Adrenal gland (tissue), 19 donors: ENCODE measurements at places on chromosomes 13 and 19.

DNA sequence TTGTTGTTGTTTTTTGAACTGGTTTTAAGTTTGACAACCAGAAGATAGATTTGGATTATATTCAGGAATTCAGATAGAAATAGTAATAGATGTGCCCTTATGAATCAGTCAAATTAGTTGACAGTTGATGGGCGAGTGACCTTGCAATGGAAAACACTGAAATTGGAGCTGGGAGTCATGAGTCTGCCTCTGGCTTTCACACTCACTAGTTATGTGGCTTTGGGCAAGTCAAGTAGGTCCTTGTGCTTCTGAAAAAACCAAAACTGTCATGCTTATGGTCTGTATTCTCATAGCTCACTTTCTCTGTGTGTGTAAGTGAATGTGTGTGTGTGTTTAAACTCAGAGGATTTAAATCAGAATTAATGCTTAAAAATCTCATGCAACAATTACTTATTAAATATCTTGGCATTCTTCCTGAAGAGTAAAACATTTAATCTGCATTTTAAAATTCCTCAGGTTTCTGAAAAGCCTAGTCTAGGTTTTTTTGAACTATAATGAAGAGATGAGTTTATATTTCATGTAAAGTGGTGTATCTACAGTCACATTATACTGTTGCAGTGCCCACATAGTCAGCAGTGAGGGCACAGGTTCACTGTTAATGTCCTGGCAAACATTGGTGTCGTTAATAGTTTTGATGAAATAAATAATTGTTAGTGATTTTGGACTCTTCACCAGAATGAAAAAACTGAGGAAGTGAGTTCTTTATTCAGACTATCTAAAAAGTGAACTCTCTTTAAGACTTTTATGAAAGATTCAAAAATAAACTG is 32.5 kb downstream of the UCHL3 start:
- DNase-seq, result peak; percentile 16

- DNase-seq, result no peak
Observed at GRCh38 chr19:8511573-8512101, 2.3 kb downstream of the ZNF414 start.

- DNase-seq, result peak; percentile 76
Observed at GRCh38 chr19:18519962-18520847, 1.7 kb downstream of the ELL start.

DNA sequence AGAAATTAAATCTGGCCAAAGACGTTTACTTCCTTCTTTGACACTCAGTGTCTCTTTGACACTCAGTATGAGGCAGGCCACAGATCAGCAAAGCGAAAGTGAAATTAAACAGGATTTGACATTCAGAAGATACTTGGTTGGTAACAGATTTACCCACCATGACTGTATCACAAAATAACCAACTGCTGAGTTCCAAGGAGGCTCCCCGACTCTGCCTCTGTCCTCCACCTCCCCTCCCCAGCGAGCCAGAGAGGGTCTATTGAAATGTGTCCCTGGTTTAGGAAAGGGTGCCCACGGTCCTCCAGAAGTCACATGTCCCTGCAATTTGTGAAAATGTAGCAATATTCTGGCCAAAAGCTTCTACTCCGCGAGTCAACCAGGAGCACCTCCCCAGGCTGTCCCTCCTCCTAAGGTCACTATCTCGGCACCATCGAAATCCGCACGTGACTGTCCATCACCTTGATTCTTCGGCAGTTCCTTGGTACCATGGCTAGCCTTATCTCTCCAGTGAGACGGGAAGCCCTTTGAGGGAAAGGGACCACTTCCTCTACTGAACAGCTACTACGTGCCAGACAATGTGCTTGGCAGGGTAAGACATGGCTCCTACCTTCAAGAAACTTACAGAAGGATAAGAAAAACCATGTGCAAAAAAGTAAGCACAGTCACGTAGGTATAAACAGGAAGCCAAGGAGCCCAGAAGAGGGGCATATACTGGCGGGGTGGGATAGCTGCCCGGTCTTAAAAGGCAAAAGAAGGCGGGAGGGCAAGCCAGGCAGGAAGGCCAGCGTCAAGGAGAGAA is 1.5 kb downstream of the N4BP2L1 start:
- DNase-seq, result peak; percentile 18

- no peak for DNase-seq
Observed at GRCh38 chr13:79126706-79127105, 279.3 kb downstream of the RBM26 start.

GRCh38 chr13:73967397-73968165 is 166.6 kb downstream of the KLF12 start:
- no peak for DNase-seq

GRCh38 chr13:47420020-47420419 is 523.2 kb upstream of the HTR2A start:
- DNase-seq, result no peak

- DNase-seq, result peak; percentile 76
Observed at GRCh38 chr19:13797870-13798269, 2.6 kb downstream of the ZSWIM4 start.

DNA sequence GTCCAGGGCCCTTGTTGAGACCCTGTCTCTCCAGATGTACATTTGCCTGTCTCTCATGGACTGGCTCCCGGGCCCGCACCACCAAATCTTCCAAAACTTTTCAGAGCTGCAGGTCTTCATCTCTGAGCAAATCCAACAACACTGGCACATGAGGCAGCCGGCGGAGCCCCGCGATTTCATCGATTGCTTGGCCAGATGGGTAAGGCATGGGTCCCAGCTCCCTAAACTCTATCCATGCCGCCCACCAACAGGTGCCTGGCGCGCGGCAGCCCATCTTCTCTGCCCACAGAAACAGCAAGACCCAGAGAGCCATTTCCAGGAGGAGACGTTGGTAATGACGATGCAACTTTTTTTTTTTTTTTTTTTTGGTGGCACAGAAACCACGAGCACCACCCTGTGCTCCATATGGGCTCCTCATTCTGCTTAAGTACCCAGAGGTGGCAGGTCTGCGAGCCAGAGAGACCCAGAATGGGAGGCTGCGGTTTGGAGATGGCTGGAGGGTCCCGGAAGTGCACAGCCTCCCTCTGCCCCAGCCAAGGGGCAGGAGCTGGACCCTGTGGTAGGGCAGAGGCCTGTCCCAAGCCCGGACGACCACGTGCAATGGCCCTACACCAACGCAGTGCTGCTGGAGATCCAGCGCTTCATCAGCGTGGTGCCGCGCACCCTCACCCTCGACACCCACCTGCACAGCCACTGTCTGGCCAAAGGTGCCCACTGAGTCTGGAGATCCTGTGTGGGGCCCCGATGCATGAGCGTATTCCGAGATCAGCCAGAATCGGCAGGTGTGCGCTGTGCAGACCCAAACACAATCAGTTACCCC is 22.6 kb downstream of the CYP2F1 start:
- no peak for DNase-seq

DNA sequence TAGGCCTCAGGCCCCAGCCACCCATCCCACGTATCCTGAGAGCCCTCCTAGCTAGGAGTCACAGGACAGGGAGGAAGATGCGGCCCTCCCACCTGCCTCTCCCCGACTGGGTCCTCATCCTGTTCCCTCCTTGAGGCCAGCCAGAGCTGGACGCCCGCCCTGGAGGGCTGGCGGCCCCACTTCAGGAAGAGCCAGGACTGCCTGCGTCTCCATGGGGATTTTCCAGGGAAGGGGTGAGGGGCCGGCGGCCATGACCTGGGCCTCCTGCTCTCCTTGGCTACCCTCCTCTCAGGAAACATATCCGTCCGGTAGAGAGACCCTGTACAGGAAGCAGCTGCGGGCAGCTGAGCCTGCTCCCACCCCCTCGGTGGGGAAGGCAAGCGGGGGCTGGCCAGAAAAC is 11.3 kb upstream of the PRKD2 start:
- DNase-seq, result no peak

- no peak for DNase-seq
Observed at GRCh38 chr13:75181906-75182305, 300.1 kb downstream of the TBC1D4 start.

- peak; percentile 78 for DNase-seq
Observed at GRCh38 chr13:109781384-109782065, 4.9 kb downstream of the IRS2 start.

DNA sequence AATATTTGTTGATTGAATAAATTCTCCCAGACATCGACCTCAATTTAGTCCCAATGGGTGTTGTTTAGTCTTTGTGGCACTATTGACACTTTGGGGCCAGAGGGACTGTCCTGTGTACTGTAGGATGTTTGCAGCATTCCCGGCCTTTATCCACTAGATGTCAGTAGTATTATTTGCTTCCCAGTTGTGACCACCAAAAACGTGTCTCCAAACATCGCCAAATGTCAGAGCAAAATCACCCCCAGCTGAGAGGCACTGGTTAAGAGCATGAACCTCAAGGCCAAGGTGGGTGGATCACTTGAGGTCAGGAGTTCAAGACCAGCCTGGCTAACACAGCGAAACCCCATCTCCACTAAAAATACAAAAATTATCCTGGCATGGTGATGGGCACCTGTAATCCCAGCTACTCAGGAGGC is 15.4 kb downstream of the NLRP12 start:
- DNase-seq, result no peak

- no peak for DNase-seq
Observed at GRCh38 chr13:42750794-42751193, 30.6 kb upstream of the FAM216B start.

DNA sequence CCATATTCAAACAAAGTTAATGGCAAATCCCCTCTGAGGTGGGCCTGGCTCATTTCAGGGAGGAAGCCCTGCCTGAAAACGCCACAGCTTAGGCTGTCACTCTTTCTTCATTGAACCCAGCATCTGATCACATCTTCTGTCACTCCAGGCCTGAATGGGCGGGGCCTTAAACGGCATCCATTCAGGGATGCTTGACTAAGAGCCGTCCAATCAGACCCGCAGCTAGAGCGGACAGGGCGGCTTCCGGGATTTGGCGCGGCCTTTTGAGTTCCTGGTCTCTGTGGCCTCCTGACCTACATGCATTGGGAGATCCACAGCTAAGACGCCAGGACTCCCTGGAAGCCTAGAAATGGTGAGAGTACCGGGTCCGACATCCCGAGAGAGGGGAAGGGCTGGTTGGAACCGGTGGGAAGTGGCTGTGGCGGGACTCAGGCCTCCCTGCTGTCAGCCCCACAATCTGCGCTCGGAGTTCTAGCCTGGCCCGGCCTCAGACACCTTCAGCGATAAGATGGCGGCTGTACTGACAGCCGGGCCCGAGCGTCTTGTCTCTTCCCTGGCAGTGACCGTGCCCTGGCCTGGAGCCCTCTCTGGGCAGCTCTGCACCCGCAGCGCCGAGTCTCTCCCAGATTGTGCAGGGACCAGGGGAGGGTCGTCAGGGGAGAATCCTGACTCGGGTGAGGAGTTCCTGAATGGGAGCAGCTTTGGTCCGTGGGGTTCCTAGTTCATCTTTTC is at the start of gene ZNF723:
Gene ZNF723 (plus strand): TSS at position 261 of the 732 bp plus-strand sequence. CDS start 89 bp downstream, at position 350.
- no peak for DNase-seq

GRCh38 chr13:26742691-26743358 is 17.8 kb downstream of the GPR12 start:
- no peak for DNase-seq

DNA sequence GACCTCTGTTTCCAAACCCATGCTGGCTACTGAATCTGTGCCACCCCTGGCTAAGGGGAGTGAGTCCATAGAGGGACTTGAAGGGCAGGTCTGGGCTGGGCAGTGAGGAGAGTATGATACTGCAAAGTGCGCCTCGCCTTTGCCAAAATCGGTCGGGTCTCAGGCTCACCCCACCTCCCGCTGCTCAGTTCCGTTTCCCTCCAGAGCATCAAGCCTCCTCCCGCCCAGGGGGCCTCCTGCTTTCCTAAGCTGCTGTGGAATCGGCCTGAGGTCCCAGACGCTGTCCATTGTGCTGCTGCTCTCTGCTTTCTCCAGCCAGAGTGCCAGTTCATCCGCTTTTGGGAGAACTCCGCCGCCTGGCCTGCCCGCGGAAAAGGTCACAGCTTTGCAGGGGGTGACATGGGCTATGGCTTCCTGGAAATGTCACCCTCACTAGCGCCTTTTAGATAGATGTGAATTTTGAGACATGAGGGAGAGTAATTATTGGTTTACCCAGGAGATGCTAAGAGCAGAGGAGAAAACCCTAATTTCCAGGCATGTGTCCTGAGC is 1418.4 kb downstream of the UQCRFS1 start:
- DNase-seq, result no peak

DNA sequence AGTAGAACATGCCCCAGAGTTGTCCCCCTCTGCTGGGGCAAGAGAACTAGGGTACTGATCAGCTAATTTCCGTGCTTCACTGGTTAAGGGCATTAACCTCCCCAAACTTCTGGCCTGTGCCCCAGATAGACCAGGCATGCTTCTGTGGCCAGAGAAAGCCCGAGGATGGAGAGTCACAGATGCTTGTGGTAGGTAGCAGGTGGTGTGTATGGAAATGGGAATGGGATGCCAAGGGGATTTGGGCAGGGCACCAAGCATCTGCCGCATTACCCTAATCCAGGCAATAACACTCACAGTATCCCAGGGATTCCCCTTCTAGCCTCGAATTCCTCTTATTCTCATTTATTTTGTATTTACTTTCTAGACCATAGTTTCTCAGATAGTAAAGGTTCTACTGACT is 124.8 kb upstream of the KLF12 start:
- no peak for DNase-seq

- DNase-seq, result no peak
Observed at GRCh38 chr19:48081106-48081505, 29.5 kb downstream of the PLA2G4C start.

DNA sequence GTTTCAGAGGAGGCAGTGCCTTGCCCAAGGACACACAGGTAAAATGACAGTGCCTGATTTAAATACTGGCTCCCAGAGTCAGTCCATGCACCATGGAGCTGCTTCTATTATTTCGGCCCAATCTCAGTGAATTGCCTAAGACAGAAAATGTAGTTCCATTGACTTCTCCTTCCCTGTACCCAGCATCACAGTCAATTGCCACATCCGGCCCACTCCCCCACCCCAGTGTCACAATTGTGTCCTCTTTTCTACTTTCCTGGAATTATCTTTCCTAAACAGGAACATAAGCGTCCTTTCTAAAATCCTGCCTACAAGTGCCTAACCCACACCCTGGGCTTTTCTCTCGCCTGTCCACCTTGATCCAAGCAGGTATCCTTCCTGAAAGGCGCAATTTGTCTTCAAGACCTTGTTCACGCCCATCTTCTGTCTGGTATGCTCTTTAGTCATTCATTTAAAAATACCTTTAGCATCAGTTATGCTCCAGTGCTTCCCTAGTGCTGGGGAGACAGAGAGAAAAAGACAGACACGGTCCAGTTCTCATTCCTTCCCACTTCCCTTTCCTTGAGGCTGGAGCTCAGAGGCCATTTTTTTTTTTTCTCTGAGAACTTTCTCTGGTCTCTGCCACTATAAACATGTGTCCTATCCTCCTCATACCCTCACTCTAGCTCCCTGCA is 411.4 kb downstream of the LIG4 start:
- no peak for DNase-seq

GRCh38 chr19:45130888-45131615 is 29.7 kb downstream of the NKPD1 start:
- DNase-seq, result no peak

- no peak for DNase-seq
Observed at GRCh38 chr19:35316560-35316959, 12.4 kb upstream of the CD22 start.
